ENCODE measurements at places on chromosomes 6 and 20. TPM values are rescaled to one million over a fixed set of nuclear protein-coding genes. Genes with fewer than 3 reads are reported as not detected.

DNA sequence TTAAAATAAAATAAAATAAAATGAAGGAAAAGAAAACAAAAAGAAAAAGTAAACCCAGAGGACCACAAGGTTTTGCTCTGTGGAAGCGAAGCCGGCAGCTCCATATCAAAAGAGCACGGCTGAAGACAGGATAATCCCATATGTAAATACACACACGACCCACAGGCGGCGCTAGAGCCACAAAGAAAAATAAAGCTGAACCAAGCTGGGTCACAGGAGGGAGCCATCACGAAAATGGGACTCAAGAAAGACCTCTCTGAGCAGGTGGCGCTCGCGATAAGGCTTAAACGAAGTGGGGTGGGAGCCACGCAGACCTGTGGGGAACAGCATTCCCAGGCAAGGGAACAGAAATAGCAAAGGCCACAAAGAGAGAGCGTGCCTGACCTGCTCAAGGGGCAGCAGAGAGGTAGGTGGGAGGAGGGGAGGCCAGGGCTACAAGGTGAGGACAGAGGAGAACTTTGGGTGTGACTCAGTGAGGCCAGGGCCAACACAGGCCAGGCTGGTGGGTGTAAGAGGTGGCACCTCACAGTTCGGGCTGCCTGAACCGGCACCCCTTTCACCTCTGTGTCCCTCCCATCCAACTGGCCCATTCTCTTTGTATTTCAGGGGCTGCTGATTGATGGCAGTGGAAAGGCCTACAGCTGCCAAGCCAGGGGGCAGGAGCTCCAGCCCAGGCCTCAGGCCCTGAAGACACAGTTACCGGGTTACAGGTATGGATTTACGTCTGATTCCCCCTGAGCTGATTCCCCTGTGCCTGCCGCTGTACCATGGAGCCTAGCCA lies 26.0 kb downstream of the PTGIS start:
- no peak overlapping the region for H3K4me3 ChIP-seq
- DNase-seq, result peak; percentile 79
- H3K27me3 ChIP-seq, result no peaks in the 10 kb centered on the region
- H3K27ac ChIP-seq, result no peak overlapping the region
- H3K36me3 ChIP-seq, result peaks cover 43% of the 10 kb centered on the region

- DNase-seq, result no peak
- peaks cover 5% of the 10 kb centered on the region for H3K36me3 ChIP-seq
- no peak overlapping the region for H3K27ac ChIP-seq
- H3K4me3 ChIP-seq, result no peak overlapping the region
- H3K27me3 ChIP-seq, result no peaks in the 10 kb centered on the region
Observed at GRCh38 chr6:45132059-45132458, 196.1 kb upstream of the RUNX2 start.

DNA sequence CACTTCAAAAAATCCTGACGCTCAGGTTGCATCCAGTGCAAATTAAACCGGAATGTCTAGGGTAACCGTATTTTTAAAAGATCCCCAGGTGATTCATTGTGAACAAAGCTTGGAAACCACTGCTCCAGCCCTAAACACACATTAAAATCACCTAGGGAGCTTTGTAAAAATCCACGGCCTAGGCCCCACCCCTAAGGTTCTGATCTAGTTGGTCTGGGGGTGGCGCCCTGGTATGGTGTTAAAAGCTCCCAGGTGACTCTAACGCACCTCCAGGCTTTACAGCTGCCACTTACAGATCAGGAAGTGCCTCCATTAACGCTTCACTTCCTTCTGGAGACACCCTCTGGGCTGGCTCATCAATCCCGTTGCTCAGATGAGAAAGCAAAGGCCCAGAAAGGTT lies 92.2 kb downstream of the GRM4 start:
- no peaks in the 10 kb centered on the region for H3K27me3 ChIP-seq
- no peak for DNase-seq
- H3K36me3 ChIP-seq, result no peaks in the 10 kb centered on the region
- no peak overlapping the region for H3K4me3 ChIP-seq
- H3K4me1 ChIP-seq, result peaks cover 60% of the 10 kb centered on the region
- no peak overlapping the region for H3K27ac ChIP-seq

PRPH2 gene
- 1.9 TPM for total RNA-seq

DNA sequence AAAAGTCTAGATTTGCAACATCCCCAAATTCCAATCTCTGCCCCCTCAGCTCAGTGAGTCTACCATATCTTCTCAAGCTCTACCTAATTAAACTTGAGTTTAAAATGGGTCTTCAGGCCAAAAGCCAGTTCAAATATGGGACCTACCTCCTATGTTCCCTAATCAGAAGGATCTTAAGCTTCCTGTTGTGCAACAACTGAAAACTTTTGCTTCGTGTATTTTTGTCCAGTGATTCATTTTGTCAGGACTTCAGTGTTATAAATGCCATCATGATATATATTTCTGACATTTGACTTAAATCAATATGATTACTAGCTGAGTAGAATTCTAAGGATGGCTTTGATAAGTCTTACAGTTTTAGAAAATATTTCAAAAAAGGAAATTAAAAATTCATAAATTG lies 622.6 kb upstream of the PTCHD4 start:
- H3K4me1 ChIP-seq, result peaks cover 24% of the 10 kb centered on the region
- H3K27me3 ChIP-seq, result no peaks in the 10 kb centered on the region
- H3K36me3 ChIP-seq, result peaks cover 7% of the 10 kb centered on the region
- H3K4me3 ChIP-seq, result no peak overlapping the region
- no peak for DNase-seq
- no peak overlapping the region for H3K27ac ChIP-seq

Measured in WTC11 (cell line).